CD4-positive, CD25-positive, alpha-beta regulatory T cell (primary cell): ENCODE measurements at places on chromosomes 13 and 19.

GRCh38 chr13:53775807-53776206, 747.2 kb downstream of the OLFM4 start:
- DNase-seq = no peak

GRCh38 chr13:96999091-96999490, 4.8 kb upstream of the OXGR1 start:
- DNase-seq = no peak

GRCh38 chr13:40171566-40171965, 494.9 kb downstream of the FOXO1 start:
- DNase-seq = no peak

- DNase-seq = no peak
These were observed 1.5 kb upstream of the PRR12 start for GRCh38 chr19:49589502-49589905.

- DNase-seq = no peak
These were observed 37.1 kb upstream of the LSM14A start for GRCh38 chr19:34135054-34135800.

DNA sequence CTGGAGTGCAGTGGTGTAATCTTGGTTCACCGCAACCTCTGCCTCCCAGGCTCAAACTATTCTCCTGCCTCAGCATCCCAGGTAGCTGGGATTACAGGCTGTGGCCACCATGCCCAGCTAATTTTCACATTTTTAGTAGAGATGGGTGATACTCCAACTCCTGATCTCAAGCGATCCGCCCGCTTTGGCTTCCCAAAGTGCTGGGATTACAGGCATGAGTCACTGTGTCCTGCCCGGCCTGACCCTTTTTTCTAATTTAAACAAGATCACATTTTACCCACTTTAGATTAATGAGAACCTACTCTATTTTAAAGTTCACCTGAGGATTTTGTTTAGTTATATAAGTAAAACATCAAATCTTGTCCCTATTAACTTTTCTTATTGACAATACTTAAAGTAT, 91.8 kb upstream of the POSTN start:
- no peak for DNase-seq

- DNase-seq = no peak
These were observed 17.0 kb upstream of the SACS start for GRCh38 chr13:23450340-23451046.

GRCh38 chr13:77139306-77139705, 112.3 kb upstream of the FBXL3 start:
- no peak for DNase-seq

GRCh38 chr19:43455321-43456113, 9.9 kb downstream of the LYPD3 start:
- no peak for DNase-seq

- no peak for DNase-seq
These were observed 30.8 kb upstream of the USE1 start for GRCh38 chr19:17184371-17184841.

- no peak for DNase-seq
These were observed 26.2 kb upstream of the SLITRK6 start for GRCh38 chr13:85825454-85825853.

DNA sequence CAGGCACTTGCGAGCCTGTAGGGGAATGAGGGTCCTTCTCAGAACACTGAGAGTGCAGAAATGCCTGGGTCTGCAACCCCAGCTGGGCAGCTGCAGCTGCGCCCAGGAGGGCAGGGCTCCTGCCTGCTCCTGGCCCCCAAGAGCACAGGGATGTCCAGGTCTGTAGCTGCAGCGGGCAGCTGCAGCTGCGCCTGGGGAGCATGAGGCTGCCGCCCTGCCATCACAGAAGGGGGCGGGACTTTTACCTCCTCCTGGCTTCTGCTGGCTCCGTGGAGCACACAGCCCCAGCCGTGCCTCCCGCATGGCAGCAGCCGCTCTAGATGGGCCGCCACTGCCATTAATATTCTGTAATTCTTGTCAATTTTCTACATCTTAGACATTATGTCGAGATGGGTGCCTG, 17.8 kb downstream of the CPB2 start:
- DNase-seq = no peak

GRCh38 chr13:59495299-59495698, 668.4 kb downstream of the DIAPH3 start:
- DNase-seq = no peak

DNA sequence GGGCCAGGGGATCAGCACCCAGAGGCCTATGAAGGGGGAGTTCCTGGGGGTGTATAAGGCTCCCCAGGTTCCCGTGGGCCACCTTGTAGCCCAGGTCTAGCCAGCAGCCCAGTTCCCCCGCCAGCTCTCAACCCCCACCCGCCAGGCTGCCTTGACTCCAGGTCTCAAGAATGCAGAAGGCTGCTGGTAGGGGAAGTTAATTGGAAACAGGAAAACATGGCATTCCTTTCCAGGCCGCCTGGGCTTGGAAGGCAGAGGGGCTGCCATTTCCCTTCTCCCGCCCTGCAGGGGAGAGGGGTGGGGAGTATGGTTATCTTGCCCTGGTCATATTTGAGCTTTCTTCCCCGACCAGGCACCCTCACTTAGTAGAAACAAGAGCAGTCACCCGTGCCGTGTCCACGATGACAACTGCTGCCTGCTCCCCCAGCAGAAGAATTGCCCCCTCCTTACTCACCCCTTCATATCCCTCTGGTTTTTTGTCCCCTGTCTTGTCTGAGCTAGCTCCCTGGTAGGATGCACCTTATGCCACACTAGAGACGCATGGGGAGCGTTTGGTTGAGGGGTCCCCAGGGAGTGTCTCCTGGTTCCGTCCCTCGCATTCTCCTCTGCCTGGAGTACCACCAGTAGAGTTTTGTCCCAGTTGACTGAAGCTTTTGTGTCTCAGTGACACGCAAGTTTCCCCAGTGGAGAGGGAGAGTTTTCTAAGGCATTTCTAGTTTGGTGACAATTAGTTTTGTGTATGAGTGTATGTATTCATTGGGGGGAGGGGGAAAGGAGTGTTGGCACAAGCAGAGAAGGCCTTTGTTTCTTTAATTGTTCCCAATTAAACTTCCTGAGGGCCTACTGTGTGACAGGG, 4.5 kb downstream of the BICRA start:
- no peak for DNase-seq

DNA sequence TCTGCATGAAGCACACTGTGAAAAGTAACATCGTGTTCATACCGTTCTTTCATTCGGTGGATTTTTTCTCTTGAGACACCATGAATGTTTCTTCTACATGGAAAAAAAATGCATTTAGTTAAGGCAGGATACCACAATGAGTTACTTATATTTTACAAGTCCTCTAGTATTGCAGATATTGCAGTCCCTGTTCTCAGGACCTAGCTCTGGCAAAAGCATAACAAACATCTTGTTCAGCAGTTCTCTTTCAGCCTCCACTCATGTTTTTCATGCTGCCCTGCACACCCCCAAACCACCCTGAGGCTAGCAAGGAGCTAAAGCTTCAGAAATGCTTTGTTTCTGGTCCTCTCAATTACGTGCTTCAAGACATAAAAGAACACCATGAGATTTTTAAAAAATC, 24.8 kb downstream of the N4BP2L1 start:
- DNase-seq = no peak

- DNase-seq = peak; percentile 59
These were observed 1.8 kb downstream of the HMGB1 start for GRCh38 chr13:30463787-30464495.

- DNase-seq = no peak
These were observed 192.2 kb upstream of the KL start for GRCh38 chr13:32824061-32824460.

- DNase-seq = peak; percentile 72
These were observed 10.4 kb upstream of the ZSWIM4 start for GRCh38 chr19:13784731-13785452.

- no peak for DNase-seq
These were observed 9.9 kb upstream of the QTRT1 start for GRCh38 chr19:10691178-10691881.

DNA sequence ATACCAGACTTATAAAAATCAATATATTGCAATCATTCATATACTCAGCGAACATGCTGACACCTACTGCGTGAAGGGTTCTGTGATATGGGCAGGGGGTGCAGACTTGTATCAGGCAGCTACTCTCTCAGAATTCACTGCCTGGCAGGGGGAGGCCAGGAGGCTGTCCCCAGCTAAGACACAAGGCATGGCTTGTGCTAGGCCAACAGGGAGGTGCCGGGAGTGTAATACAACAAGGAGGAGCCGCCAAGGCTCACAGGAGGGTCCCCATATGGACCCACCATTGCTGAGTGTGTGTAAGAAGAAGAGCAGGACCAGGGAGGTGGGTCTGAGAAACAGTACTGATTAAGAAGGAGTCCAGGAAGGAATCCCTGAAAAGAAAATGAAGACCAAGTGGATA, 97.2 kb downstream of the COL4A2 start:
- no peak for DNase-seq

GRCh38 chr13:97953376-97953970, at the start of gene IPO5:
IPO5 (plus strand) TSS chr13:97953675; CDS start chr13:97976697, 23,022 bp downstream.
- DNase-seq = no peak

GRCh38 chr19:5247957-5248705, 92.5 kb downstream of the PTPRS start:
- no peak for DNase-seq

DNA sequence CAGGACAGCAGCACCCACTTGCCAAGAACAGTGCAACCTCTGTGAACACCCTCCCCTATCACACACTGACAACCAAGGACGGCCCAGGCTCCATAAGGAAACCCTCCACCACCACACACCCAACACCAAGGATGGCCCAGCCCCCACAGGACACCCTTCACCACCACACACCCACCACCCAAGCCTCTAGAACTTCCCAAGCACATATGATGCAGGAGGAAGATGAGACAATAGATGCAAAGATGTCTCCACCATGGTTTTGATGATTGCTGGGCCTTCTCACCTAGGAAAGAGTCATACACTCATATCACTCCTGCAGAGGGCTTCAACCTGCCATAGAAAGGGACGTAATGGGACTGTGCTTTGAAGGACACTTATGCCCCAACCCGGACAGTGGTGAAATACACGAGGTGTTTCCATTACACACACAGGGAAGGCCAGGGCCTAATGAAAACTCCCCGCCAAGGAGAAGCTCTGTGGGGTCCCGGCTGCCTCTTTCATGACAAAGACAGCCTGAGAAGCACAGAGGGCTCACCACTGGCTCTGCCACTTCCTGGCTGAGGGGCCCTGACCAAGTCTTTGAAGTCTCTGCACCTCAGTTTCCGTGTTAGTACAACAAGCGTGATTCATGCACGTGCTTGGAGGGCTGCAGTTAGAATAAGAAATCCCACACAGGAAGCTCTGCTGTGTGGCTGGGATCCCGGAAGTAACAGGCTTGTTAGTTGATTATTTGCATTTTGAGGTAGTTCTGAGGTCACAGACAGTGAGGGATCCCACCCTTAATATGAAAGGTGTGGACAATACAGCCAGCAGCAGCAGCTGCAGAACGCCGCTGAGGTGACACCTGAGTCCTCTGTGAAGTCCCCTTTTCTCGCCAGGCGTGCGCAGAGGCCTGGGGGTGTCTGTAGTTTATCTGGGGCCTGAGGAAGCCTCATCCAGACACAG, 61.9 kb upstream of the ATP12A start:
- DNase-seq = peak; percentile 91

GRCh38 chr13:45879666-45880065, 28.1 kb upstream of the SIAH3 start:
- DNase-seq = no peak

DNA sequence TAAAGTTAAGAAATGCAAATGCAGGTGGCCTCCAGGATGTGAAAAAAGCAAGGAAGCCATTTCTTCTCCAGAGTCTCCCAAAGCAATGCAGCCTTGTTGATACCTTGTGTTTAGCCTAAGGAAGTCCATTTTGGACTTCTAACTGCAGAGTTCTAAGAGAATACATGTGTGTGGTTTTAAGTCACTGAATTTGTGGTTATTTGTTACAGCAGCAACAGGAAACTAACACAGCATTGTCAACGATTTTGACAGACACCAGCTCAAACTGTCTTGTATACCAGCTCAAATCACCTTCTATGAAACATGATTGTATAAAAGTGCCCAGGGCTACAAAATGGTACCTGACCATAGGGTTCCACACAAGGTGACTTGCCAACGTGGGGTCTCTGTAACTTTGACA, 151.4 kb downstream of the NALCN start:
- DNase-seq = no peak

DNA sequence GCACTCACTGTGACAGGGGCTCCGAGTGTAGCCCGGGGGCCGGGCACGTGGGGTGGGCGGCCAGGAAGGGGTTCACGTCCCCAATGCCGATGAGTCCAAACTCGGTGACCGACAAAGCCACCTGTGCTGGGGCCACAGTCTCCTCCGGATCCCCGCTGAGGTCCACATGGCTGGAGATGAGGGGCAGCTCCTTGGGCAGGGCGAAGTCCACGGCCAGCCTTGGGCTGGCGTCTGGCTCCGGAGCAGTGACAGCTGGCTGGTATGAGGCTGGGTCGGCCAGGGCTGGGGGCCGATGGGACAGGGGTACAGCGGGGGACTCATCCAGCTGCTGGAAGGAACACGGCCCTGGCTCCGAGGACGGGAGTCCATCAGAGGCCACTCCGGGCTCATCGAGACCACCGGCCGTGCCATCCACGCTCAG, 15.9 kb upstream of the PLPP2 start:
- no peak for DNase-seq

- DNase-seq = no peak
These were observed 809 bp downstream of the TDRD12 start for GRCh38 chr19:32720216-32720935.

GRCh38 chr13:33194820-33195692, 90.5 kb downstream of the STARD13 start:
- DNase-seq = no peak

- no peak for DNase-seq
These were observed 504 bp upstream of the VWA8 start for GRCh38 chr13:41961466-41961760.

DNA sequence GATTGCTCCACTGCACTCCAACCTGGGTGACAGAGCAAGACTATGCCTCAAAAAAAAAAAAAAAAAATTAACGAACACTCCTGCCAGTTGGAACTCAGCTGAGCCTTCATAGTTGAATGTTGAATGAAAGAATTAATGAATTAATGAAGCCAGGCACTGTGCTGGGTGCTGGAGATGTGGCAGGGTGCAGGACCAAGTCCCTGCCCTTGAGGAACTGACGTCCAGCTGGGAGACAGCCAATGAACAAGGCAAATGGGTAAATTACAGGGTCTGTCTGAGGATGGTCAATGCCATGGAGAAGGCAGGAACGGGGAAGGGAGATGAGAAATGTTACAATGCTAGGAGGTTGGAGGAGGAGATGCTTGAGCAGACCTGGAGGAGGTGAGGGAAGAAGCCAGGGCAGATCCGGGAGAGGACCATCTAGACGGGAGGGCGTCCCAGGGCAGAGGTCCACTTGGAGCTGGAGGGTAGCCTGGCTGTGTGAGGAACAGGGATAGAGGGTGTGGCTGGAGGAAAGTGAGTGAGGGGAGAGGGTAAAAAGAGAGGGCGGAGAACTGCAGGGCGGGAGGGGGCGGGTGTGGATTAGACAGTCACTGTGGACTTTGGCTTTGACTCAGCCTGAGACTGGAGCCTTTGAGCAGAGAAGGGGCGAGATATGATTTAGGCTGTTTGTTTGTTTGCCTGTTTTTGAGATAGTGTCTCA, 16.8 kb upstream of the IGSF23 start:
- DNase-seq = no peak

DNA sequence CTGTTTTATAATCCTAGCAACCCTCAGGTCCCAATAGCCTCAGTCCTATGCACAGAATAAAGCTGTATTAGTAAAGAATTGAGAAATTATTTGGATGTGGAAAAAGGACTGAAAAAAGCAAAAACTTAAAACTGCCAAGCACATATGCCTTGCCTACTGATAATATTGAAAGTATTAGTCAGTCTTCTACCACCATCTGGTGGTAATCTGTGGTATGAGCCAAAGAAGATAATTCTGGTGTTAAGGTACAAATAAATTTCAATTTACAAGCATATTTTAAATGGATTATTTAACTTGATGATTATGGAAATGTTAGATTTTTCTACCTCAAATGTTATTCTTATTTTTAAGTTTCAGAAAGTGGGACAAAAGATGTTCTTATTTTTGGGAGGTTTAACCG, 460.3 kb upstream of the KLHL1 start:
- DNase-seq = peak; percentile 9
